Activated CD8-positive, alpha-beta T cell treated with anti-CD3 and anti-CD28 coated beads for 36 hours (primary cell): ENCODE measurements at places on chromosomes 3 and 15.

DNA sequence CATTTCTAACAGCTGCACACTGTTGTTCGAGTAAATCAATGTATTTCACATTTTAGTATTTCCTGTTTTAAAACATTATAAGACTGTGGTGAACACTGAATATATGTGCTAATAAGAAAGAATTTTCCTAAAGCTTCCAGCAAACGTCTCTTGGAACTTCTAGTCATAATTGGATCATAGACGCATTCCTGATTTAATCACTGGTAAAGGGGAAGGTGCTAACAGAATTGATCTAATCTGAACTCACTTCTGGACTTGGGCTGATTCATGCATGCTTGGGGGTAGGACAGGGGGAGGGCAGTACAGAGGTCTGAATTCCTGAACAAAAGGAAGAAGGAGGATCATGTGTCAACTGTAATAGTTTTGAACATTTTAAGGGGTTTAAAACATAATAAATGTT lies 7.3 kb upstream of the LEKR1 start:
- DNase-seq: no peak

DNA sequence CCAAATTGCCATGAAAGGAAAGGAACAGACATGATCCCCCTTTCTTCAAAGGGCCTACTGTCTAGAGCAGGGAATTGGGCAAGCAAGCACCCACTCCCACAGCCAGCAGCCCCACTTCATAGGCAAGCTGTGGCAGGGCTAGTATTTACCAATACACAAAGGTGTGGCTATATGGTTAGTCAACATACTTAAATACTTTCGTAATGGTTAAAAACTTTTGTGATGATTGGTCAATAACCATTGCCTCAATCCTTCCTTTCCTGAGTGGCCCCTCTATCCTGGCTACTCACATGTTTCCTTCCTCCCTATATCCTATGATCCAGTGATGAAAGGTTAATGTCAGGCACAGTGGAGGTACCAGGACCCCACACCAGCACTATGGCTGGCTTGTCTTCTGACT lies 30.1 kb upstream of the ARL8B start:
- no peak for DNase-seq

DNA sequence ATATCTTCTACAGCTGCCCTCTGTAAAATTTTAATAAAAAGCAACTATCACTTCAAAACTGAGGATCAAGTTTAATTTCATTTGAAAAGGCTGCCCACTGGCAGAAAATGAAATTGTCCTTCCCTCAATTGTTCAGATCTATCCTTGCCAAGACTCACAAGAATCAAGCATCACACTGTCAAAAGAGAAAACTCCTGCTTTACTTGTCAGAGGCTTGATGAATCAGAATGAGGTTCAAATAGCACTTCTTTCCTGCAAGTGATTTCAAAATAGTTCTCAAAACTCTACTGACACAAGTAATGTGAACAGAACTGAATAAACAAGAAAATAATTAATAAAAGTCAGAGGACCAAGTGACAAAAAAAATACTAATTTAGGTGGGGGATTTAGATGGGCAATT lies 70.6 kb downstream of the GOLIM4 start:
- DNase-seq: no peak

DNA sequence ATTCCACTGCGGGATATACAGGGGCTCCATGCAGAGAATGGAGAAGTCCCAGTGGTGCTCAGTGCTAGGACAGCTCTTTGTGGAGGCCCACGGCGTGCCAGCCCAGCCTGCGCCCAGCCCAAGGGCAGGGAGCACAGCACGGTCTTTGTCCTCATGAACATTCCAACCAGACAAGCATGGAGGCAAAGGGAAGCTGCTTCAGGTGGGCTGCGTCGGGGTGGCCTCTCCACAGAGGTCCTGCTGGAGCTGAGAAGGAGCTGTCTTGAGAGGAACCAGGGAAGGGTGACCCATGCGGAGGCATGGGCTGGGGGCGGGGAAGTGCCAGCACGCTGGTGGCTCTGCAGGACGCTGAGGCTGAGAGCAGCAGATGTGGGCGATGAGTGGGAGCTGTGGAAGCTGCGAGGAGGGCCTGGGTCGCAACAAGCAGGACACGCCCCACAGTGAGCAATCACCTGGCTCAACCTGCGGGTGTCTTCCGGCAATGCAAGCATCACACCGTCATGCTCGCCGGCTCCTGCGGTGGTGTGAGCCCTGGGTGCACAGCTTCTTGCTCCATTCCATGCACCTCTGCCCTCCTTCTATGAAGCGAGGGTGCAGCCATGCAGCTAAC lies 14.0 kb upstream of the KLF15 start:
- no peak for DNase-seq

- DNase-seq: peak; percentile 66
Measured at GRCh38 chr3:48561045-48561736, 2.4 kb downstream of the UCN2 start.

- DNase-seq: peak; percentile 3
Measured at GRCh38 chr3:61522060-61522459, 39.3 kb upstream of the PTPRG start.

GRCh38 chr3:181711325-181712135 lies at the start of gene SOX2:
SOX2 (plus strand) TSS chr3:181711925; CDS start chr3:181712361, 436 bp downstream.
- DNase-seq: no peak

- DNase-seq: peak; percentile 24
Measured at GRCh38 chr15:40927873-40928806, 1.0 kb upstream of the DLL4 start.

DNA sequence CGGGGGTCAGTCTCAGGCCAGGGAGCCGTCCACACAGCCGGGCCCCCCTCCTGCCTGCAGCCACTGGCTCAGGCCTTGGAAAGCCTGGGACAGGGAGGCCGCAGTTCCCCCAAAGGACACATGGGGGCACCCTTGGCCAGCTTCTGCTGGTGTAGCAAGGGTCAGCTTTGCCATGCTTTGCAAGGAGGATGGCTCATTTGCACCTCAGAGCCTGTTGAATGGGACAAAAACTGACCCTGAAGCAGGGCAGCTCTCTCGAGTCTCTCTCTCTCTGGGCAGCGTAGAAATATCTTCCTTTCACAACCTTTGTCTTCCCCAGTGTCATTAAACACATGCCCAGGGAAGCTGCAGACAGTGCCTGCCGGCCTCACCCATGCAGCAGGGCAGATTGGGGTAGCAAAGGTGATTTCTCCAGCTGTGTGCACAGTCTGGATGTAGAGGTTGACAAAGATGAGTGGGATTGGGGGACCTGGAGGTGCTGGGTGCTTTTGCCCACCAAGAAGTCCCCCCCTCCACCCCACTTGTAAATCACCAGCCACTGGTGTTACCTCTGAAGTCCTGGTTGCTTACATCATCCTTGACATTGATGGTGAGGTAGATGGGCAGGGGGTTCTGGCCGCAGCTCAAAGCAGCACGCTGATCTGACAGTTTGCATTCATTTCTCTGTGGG lies 17.4 kb upstream of the EHD4 start:
- DNase-seq: peak; percentile 90

- peak; percentile 90 for DNase-seq
Measured at GRCh38 chr15:90059208-90059985, 42.9 kb downstream of the IDH2 start.

- DNase-seq: no peak
Measured at GRCh38 chr3:131797776-131798175, 237.0 kb downstream of the CPNE4 start.

DNA sequence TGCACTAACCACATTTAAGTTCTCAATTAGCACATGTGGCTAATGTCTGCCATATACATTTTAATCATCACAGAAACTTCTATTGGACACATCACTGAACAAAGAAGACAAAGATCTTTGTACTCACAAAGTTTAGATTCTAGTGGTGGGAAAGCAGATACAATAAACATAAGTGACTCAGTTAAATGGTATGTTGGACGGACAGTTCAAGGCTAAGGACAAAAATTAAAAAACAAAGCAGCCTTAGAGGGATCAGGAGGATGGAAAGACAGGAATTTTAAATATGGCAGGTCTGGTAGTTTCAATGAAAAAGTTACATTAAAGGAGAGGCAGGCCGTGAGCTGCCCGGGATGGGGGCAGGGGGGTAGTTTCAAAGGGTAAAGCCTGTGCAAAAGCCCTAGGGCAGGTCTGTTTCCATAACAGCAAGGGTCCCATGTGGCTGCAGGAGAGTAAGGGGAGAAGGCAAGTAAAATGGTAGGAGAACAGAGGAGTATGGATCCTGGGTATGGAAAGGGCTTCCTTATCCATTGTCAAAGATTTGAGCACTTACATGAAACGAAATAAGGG lies 220.7 kb downstream of the FHIT start:
- no peak for DNase-seq

DNA sequence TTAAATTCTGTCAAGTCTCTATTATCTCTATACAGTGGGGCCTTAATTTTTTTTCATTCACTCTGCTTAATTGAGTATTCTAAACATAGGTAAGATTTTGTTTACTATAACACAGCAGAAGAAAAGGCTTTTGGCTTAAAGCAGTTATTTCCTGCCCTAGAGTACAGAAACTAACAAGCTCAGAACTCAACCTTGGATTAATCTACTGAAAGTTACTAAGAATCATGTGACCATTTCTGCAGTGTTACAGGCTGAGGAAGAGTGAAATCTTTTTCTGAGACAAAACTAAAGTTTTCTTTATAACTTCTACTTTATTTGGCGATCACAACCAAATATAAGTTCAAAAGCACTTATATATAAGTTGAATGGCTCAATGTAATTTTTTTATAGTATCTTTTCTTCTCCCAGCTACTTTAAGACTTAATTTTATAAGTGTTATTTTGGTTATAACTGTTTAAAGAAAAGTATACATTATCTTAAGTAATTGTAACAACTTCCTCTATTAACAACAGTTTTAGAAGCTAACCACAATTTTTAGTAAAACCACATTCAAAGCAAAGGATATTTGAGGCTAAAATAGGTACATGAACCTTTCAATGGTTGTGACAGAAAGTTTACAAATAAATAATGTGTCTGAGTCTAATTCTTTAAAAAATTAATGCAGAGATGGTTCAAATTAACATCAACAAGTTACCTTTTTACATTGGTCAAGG lies 240.6 kb upstream of the NAALADL2 start:
- no peak for DNase-seq

- DNase-seq: no peak
Measured at GRCh38 chr3:187684880-187685279, 14.7 kb upstream of the SST start.

- no peak for DNase-seq
Measured at GRCh38 chr3:27847697-27848096, 125.6 kb upstream of the EOMES start.

DNA sequence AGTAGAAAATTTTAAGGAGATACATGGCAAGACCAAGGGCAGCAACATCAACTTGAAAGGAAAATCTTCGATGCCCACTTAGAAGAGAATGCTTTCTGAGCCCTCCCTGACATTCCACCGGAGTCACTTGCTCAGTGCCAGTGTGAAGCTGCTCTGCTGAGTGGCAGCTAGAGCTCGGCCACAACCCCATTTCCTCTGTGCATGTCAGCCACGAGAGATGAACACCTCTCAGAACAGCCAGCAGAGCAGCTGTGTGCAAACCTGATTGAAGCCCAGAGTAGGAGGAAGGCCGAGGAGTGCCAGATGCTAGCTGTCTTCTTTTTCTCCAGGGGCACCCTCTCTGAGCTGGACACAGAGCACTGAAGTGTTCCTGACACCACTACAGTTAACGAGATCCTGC lies 12.2 kb downstream of the TARS3 start:
- no peak for DNase-seq

DNA sequence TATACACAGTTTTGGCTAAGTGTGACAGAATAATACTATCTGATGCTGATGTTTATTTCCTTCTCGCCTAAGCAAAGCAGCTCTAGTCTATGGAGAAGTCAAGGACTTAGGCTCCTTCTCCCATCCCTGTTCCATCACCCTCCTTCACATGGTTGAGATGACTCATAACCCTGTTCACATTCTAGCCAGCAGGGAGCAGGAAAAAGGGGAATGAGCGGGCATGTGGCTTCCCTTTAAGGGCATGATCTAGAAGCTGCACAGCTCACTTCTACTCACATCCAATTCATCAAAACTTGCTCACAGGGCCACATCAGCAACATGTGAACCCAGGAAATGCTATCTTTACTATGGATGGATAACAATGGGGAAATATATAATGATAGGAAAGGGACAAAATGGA lies 40.9 kb downstream of the CBLB start:
- DNase-seq: peak; percentile 32

DNA sequence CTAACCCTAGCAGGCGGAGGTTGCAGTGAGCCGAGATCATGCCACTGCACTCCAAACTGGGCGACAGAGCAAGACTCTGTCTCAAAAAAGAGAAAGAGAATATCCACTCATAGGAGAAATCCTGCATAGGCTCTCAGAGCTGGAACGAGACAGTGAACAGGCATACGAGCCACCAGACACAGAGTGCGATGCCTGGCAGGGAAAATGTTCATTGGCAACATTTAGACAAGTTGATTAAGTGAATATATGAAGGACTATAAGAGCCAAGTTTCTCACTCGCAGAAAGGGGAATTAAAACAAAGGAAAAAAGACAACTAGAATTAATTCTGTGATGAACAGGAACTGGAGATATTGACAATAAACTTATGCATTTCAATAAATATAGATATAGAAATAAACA lies 27.1 kb upstream of the ARHGEF26 start:
- no peak for DNase-seq

DNA sequence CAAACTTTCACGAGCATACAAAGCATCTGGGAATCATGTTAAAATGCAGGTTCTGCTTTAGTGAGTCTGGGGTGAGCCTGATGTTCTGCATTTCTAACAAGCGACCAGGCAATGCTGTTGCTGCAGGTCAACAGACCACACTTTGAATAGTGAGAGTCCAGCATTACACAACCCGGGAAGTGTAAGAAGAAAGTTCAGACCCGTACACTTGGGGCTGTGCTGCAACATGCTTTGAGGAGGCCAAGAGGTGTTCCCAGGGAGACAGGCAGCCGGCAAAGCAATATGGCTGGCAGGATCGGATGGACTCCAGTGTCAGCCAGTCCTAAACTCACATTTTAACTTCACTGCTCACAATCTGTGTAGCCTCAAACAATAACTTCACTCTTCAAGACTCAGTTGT lies 134.2 kb downstream of the LIPC start:
- DNase-seq: no peak

GRCh38 chr15:62770752-62771151 lies 271.8 kb upstream of the TPM1 start:
- no peak for DNase-seq

GRCh38 chr3:111278959-111279358 lies 207.3 kb downstream of the NECTIN3 start:
- DNase-seq: no peak

GRCh38 chr3:129563850-129564535 lies 21.0 kb downstream of the H1-8 start:
- DNase-seq: no peak

GRCh38 chr3:113143353-113143752 lies 68.0 kb upstream of the BOC start:
- no peak for DNase-seq

- DNase-seq: no peak
Measured at GRCh38 chr3:37604336-37604833, 257.3 kb upstream of the CTDSPL start.

GRCh38 chr15:84741121-84741520 lies 7.3 kb upstream of the ZNF592 start:
- DNase-seq: no peak
